ENCODE measurements at places on chromosomes 5 and 9.

DNA sequence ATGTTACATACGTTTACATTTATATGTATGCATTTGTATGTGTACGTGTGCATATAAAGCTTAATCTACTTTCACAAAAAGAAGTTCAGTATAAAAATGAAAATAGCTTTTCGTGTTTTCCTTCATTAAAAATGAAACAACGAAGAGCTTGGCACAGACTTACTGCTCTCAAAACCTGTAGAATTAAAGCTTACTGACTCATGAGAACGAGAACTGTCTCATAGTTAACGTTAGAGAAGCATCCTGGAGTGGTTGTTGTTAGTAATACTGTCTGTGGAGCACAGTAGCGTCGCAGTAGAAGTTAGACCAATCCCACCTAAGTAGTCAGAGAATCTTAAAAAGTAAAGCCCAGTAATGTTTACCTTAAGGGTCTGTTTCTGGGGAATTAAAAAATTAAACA is 1.3 kb downstream of the MAT2B start:
- no peak for DNase-seq

DNA sequence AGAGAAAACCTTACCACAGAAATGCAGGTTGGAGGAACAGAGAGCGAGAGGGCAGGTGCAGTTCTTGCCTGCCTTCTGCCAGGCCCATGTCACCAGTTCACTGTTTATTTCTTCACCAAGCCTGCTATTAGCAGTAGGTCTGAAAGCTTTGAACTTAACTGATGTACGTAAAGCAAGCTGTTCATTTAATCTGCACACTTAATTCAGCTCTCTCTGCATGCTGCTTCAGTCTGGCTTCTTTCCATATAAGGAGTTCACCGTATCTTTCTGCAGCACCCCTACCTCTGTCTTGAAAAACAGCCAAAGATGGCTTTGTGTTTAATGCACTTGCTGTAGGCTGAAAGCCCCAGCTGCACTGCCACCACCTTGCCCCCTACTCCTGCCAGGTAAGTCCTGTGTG is 205.1 kb downstream of the RAB3C start:
- DNase-seq: no peak

DNA sequence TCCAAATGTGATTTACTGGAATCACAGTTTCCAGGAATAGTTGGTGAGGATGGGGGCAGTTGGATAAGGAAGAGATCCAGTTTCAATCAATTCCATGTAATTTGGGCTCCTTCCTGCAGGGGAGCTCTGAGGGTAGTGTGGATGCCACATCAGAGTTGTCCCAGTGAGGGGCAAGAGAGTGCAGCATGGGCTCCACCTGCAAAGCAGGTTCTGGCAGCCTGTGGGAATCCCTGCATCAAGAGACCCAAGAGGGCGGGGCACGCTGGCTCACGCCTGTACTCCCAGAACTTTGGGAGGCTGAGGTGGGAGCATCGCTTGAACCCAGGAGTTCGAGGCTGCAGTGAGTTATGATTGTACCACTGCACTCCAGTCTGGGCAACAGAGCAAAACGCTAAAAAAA is 188.5 kb downstream of the CACNA1B start:
- DNase-seq: no peak

- no peak for DNase-seq
Measured at GRCh38 chr5:473551-474192, 30.7 kb downstream of the EXOC3 start.

DNA sequence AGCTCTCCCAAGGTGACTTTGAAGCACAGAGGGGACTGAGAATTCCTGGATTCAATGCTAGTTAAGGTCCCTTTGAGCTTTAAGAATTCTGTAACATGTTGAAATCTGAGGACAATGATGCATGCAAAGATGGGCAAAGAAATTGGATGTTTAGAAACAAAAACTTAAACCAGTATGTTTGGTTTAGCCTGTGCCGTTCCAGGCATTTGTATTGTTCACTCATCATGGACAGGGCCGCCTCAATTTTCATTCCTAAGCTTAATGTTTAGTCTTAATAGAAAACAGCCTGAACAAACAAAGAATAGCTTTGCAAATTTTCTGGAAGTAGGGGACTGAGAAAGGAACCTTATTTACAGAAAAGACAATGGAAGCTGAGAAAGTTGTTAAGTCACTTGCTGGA is 267.8 kb downstream of the ARHGEF28 start:
- no peak for DNase-seq

GRCh38 chr5:36310138-36310537 is 8.4 kb upstream of the RANBP3L start:
- DNase-seq: no peak

- DNase-seq: no peak
Measured at GRCh38 chr5:88226881-88227450, 41.7 kb downstream of the TMEM161B start.

DNA sequence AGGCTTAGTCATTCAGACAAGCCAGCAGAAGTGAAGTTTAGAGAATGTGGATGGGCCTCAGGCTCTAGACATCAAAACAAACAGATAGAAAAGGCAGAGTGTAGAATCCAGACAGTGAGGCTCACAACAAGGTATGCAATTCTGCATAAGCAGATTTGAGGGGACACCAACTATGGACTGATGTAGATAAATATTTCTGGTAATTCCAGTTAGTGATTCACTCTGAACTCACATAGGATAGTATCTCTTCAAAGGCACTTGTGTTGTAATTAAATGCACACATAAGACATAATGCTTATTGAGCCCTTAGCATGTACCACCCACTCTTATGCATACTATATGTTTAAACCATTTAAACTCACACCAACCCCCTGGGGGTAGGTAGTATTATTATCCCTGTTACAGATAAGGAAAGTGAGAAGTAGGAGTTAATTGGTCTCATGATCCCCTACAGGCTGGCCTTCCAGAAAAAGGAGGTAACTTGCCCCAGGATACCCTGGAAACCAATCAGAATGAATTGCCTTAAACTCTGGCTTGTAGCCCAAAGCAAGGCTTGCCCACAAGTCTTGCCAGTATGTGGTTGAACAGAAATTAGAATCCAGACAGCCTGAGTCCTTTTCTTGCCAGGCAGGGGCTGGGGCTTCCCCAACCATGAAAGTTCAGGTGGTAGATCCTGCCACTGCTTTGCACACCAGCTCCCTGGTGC is 39.5 kb upstream of the HSPB3 start:
- DNase-seq: no peak

DNA sequence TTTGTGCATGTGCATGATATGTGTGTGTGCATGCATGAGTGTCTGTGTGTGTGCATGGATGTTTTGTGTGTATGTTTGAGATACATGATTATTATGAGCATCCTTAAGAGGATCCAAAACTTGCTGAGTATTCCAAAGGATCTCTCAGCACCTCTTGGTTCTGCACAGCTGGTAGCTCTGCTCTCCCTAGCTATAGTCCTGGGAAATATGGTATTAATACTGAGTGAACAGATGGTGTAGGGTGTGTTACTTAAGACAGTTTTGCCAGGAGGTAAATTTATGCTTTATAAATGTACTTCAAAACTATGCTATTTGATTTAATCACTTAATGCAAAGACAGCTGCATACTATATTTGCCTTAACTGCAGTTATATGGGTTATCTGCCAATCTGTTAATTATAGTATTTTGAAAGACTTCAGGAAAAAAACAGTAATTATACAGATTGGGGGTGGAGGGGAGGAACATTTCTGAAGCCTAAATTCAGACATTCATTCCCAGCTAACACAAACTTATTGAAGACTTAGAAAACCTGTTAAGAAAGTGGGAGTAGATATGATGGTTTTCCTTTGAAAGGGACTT is 215.5 kb downstream of the MPDZ start:
- DNase-seq: no peak

- no peak for DNase-seq
Measured at GRCh38 chr9:134037641-134038040, 12.4 kb downstream of the BRD3OS start.

GRCh38 chr9:17751486-17751885 is 172.6 kb downstream of the SH3GL2 start:
- DNase-seq: no peak

- no peak for DNase-seq
Measured at GRCh38 chr9:91214086-91214485, 147.6 kb downstream of the AUH start.

- no peak for DNase-seq
Measured at GRCh38 chr5:54733101-54733500, 215.5 kb downstream of the SNX18 start.

- DNase-seq: no peak
Measured at GRCh38 chr9:129850821-129851550, 15.7 kb downstream of the USP20 start.

DNA sequence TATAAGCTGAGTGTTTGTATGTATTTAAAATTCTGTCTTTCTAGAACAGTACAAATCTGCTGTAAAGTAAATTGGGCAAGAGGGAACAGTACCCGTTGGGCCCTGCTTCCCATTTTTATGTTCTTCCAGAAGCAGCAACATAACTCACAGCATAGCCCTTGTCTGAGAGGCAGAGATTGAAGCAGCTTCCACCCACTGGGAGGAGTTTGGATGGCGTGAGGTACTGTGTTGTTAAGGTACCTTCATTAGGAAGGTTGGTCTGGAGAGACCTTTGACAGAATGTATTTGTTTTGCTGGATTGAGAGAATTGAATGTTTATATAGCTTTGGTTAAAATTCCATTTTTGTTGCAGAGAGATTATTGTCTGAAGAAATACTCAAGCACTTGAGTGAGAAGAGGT is 24.8 kb downstream of the RAI14 start:
- no peak for DNase-seq

DNA sequence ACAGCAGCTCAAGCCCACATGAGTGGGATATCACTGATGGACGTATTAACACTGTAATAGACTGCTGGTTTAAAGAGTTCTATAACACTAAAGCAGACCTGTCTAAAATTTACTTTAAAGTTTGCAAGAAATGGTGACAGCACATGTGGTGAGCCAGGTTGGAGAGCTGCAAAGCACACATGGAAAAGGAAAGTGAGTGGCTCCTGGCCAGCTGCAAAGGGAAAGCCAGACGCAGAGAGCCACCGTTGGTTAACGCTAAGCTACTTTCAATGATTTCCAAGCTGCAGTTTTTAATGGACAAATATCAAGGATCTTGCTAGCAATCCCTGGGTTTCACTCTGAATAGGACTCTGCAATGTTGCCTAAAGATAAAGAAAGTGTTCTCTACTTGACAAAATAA is 89.9 kb downstream of the CTNND2 start:
- no peak for DNase-seq

DNA sequence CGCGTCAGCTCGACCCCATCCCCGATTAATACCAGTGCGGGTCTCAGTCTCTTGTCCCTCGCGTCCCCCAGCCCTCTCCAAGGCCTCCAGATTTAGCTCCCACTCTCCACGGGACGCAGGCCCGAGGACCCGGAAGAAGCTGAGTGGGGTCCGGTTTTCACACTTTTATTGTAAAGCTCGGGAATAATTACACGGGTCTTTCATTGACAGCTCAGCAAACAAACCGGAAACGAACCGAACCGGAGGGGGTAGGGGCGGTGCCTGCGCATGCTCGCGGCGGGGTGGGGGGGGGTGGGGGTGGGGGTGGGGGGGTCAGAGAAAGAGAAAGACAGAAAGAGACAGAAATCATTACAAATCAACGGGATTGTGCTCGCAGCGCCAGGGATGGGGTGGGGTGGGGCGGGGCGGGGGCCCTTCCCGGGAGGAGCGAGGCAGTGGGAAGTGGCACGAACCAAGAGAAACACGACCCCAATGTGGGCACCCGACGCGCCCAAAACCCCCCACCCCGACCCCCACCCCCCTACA is 27.9 kb downstream of the PCDH1 start:
- DNase-seq: no peak

GRCh38 chr9:91060520-91061343 is 259.1 kb downstream of the SYK start:
- no peak for DNase-seq

- DNase-seq: no peak
Measured at GRCh38 chr5:2129568-2130272, 247.0 kb upstream of the IRX4 start.

DNA sequence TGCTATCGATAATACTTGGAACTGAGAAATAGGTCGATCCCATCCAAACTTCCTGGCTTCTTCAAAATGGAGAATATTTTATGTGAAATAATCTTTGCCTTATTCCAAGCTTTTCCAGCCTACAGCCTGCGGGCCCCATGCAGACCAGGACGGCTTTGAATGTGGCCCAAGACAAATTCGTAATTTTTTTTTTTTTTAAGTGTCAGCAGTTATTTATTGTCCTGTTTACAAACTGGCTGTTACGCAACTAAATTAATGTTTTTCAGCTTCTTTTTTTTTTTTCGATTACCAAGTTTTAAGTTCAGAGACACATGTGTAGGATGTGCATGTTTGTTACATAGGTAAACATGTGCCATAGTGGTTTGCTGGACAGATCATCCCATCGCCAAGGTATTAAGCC is 411.7 kb upstream of the EDIL3 start:
- DNase-seq: no peak

DNA sequence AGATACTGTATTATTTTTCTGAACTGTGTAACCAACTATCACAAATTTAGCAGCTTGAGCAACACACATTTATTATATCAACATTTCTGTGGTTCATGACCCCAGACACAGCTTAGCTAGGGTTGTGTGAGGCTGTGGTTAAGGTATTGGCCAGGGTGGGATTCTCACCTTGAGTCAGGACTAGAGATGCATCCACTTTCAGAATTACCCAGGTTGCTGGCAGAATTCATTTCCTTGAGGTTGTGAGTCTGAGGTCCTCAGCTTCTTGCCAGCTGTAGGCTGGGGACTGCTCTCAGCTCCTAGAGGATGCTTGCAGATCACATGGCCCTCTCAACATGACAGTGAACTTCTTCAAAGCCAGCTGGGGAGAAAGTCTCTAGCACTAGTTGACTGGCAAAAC is 122.5 kb upstream of the RASGRF2 start:
- no peak for DNase-seq

- DNase-seq: no peak
Measured at GRCh38 chr5:105978011-105978410, 1692.7 kb downstream of the EFNA5 start.

DNA sequence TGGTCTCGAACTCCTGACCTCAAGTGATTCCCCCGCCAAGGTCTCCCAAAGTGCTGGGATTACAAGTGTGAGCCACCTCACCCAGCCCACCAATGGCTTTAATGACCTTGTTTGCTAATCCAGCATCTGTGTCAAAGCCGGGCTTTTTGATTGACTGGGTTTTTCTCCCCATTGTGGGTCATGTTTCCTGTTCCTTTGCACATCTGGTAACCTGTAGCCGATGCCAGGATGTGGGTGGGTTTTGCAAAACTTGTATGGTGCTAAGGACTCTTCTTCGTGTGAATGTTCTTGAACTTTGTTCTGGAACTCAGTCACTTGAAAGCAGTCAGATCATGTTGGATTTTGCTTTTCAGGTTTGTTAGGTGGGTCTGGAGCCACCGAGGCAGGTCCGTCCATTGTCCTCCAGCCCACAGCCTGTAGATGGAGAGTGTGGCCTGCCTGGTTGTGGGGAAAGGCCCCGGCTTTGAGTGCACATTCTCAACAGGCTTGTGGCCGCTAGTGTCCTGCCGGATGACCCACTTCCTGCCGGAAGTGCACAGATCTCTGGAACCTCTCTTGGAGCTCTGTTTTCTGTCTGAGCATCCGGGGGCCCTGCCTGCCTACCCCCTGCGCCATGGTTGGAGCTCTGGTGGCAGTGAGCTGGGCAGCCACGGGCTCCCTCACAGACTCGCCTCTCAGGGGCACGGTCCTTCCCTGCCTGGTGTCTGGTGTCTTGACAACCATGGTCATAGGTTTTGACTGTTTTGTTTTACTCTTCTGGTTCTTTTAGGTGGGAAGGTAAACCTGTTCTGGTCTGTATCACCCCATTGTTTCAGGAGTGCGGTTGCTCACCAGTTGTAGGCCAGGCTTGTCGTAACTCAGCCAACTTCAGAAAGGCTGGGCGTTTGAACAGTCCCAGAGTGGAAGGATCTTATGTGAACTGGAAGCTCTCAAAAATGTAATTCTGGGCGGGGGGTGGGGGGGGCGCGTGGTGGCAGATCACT is 69.6 kb upstream of the CACNA1B start:
- DNase-seq: no peak

GRCh38 chr5:116035123-116035522 is 2.9 kb downstream of the ARL14EPL start:
- no peak for DNase-seq
